Left cardiac atrium (tissue), 4 donors: ENCODE measurements at places on chromosomes 4 and X.

GRCh38 chrX:16788477-16788876 lies 2.2 kb downstream of the TXLNG start:
- DNase-seq, result peak; percentile 35

- no peak for DNase-seq
These were observed 180.7 kb upstream of the GK2 start for GRCh38 chr4:79588679-79589078.

GRCh38 chr4:44162538-44163270 lies 285.9 kb downstream of the KCTD8 start:
- no peak for DNase-seq

DNA sequence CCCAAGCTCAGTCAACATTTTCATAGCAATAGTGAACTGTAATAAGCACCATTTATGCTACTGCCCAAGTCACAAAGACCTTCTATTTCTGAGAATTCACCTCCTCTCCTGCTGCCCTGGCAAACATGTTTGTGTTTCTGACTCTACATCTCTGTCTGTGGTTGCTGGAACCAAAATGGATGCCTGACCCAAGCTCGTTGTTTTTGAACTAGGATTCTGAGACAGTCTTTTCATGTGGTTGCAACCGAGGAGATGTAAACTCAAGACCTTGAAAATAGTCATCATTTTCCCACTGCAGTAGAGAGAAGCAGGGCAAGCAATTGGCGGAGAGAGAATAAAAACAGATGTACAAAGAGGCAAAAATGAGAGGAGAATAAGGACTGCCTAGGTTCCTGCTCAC lies 160.2 kb downstream of the RAB28 start:
- DNase-seq, result no peak

DNA sequence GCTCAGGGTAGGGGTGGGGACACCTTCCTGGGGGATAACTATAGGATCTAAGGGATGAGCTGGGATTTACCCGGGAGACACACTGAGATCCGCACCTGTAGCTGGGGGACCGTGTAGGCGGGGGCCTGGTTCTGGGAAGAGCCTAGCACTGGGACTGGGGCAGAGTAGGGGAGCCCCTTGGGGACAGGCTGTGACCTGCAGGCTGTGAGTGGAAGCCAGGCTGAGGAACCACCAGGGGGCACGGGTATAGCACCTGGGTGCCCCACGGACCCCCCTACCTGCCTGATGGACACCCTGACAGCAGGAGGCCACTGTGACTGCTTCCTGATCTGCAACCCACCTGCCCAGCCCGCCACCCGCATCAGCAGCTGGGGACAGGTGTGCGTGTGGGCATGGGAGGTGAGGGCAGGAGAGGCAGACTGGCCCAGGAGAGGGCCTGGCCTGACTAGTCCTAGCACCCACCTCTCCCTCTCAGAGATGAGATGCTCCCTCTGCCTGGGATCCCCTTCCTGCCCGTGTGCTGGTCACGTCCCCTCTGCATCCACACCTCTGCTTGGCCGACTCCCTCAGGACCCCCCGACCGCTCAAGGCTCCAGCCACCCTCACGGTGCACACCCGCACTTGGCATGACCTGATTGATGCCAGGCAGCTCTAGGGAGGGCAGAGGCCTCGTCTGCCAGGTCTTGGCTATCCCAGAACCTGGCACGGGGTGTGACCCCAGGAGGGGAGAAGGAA lies 94.2 kb upstream of the NKX1-1 start:
- no peak for DNase-seq

DNA sequence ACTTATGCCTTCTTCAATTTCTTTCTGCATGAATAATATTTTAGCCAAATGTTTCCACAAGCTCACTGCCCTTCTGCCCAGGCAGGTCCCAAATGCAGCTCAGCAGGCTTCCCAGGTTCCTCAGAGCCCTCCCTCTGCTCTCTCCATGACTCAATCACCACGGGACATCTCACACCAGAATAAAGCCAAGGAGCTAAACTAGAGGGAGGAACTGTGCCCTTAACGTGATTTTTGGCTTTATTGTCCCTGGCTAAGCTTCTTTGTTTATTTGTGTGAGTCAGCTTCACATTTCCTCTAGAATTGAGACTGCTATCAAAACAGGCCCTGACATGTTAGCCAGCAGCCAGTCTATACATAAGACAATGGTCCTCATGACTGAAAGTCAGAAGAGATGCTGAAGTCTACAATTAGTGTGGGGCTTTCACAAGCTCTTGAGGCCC lies 186.4 kb upstream of the GALNT7 start:
- DNase-seq, result no peak

- no peak for DNase-seq
These were observed 132.4 kb downstream of the MAGEC1 start for GRCh38 chrX:142036116-142036515.

DNA sequence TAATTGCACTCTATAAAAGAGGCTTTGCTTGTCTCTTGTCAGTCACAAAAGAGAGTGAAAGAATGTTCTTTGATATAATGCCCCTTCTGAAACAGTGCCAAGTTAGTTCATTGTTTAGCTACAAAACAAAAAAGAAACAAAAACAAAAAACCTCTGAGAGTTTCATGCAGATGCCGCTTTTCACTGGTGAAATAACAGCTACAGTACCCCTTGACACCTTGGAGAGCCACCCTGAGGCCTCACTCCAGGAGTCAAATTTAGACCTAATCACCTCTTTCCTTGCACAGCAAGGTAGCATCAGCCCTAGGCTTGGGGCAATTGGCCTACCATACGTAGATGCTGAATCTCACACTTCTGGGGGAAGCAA lies 185.2 kb downstream of the UNC5C start:
- DNase-seq, result no peak

- DNase-seq, result no peak
These were observed 24.8 kb downstream of the IQSEC2 start for GRCh38 chrX:53256446-53257041.

DNA sequence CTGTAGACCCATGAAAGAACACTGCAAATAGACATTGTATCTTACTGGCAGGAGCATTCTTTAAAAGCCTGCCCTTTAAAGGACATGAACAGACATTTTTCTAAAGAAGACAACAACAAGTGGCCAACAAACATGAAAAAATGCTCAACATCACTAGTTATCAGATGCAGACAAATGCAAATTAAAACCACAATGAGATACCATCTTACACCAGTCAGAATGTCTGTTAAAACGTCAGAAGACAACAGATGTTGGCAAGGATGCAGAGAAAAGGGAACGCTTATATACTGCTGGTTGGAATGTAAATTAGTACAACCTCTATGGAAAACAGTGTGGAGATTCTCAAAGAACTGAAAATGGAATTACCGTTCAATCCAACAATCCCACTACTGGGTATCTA lies 77.2 kb downstream of the ATP10D start:
- DNase-seq, result no peak

DNA sequence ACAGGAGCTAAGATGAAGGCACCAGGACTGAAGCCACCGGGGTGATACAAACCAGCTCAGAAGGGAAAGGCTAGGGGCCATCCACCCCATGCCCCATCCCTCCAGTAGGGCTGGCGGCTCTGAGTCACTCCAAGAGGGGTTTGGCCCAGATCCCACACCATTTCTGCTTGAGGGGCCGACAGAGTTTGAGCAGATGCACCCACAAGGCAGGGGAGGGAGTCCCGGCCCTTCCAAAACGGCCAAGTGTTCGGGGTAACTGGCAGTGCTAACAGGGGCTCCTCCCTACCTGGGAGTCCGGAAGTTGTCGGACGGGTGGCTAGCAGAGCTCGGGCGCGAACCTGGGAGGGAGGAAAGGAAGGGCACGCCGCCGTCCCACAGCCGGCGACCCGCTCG lies 412 bp downstream of the SLC10A3 start:
- peak; percentile 46 for DNase-seq

DNA sequence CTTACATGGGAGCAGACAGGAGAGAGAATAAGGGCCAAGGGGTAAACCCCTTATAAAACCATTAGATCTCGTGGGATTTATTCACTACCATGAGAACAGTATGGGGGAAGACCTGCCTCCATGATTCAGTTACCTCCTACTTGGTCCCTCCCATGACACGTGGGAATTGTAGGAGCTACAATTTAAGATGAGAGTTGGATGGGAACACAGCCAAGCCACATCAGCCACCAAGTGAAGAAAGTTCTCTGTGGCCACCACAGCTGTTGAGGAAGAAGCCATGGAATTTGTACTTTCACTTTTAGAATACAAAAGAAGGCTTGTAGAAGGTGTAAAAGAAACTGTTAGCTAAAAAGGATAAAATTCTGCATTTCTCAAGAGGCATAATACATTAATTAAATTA lies 67.0 kb upstream of the CXorf51A start:
- DNase-seq, result no peak

DNA sequence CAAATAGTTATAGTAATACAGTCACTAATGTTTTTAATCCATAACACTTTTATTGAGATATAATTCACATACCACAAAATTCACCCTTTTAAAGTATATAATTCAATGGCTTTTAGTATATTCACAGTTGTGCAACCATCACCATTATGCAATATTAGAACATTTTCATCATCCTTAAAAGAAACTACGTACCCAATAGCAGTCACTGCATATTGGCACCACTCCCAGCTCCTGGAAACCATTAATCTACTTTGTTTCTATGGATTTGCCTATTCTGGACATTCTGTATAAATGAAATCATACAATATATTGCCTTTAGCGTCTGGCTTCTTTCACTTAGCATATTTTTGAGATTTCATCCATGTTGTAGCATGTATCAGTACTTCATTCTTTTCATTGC lies 99.3 kb downstream of the AMMECR1 start:
- no peak for DNase-seq

- DNase-seq, result no peak
These were observed 111.0 kb upstream of the PITX2 start for GRCh38 chr4:110733901-110734300.

GRCh38 chr4:149796381-149796780 lies 19.3 kb downstream of the IQCM start:
- DNase-seq, result no peak

DNA sequence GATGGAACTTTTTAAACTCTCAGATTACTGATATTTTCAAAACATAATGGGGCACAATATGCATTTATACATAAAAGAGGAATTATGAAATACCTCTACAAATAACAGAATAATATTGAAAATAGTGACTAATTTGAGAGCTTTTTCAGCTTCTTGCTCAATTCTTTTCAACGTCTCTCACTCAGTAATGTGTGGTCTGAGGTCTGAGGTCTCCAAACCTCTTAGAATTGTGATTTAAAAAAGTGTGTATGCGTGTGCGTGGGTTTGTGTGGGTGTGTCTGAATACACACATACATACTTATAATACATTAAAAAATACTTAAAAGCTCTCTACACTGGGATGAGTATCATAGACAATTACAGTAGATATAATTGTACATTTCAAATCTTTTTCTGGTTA lies 7.9 kb downstream of the NDNF start:
- no peak for DNase-seq

DNA sequence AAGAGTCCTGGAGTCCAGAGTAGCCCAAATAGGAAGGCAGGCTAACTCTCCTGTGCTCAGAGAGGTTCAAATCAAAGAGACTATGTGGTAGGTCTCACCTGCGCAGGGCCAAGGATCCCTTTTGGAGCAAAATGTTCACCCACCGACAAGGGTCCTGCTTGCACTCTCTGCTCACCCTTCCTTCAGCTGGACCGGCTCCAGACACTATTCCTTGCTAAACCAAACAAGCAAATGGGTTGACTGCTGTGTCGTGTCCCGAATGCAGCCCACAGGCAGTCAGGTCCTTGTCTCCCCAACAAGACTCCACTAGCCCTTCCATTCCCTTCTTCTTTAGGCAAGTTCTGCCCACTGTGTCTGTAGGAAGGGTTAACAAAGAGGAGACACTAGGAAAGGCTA lies 760 bp downstream of the TRMT2B start:
- no peak for DNase-seq

DNA sequence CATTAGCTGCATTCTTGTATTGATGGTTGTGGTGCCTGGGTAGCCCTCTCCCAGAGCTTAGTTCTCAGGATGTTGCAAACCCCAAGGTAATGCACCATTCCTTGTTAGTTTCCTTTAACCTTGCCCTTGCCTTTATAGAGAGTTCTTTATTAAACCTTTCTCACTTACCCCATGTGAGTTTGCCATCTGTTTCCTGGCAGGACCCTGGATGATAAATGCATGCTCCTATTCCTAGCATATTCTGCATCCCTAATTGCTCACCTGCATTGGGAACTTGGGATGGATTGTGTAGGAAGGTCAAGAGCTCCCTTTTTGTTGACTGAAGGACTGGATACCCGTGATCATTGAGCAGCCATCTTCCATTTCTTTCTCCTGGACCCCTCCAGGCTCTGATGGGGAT lies 59.9 kb upstream of the AP1S2 start:
- DNase-seq, result no peak

- no peak for DNase-seq
These were observed 17.6 kb downstream of the OFD1 start for GRCh38 chrX:13752141-13752540.

DNA sequence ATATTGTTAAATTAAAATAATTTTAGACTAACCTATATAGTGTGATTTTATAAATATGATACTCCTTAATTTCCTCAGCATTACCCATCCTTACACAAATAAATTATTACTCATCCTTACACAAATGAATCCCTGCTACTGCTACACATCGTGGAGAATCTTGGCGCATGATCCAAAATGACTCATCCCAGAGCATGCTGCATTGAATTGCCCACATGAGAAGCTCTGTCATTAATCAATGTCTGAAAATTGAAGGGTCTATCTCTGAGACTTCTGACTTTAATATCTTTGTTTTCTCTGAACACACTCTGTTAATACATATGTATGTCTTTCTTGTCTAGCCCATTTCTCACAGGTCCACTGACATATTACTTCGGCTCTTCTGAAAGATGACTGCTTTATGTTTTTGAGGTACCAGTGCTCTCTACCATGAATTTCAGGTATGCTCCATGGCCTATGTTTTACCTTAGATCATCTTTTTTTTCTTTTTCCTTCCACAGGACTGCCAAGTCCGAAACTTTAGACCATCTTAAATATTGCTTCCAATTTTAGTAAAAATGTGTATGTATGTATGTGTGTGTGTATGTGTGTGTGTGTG lies 15.7 kb upstream of the DUSP21 start:
- no peak for DNase-seq

DNA sequence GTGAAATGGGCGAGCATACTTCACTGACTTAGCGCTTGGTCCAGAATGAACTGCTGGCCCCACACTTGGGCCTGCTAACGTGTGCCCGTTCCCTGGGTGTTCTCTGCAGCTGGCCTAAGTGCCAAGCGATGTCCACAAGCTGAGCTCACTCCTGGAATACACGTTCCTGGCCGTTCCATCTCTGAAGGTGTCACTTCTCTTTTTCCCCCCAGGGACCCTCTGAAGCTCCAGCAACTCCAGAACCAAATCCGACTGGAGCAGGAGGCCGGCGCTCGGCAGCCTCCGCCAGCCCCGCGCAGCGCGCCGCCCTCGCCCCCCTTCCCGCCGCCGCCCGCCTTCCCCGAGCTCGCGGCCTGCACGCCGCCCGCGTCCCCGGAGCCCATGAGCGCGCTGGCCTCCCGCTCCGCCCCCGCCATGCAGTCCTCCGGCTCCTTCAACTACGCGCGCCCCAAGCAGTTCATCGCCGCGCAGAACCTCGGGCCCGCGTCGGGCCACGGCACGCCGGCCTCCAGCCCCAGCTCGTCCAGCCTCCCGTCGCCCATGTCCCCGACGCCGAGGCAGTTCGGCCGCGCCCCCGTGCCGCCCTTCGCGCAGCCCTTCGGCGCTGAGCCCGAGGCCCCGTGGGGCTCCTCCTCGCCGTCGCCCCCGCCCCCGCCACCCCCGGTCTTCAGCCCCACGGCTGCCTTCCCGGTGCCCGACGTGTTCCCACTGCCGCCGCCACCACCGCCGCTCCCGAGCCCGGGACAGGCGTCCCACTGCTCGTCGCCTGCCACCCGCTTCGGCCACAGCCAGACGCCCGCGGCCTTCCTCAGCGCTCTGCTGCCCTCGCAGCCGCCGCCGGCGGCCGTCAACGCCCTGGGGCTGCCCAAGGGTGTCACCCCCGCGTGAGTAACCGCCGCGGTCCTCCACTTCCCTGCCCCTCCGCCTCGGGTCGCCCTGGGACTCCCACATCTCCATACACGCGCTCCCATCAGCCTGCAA lies 132.3 kb downstream of the CBR4 start:
- DNase-seq, result peak; percentile 63
